ENCODE measurements at places on chromosomes 12 and 14.

DNA sequence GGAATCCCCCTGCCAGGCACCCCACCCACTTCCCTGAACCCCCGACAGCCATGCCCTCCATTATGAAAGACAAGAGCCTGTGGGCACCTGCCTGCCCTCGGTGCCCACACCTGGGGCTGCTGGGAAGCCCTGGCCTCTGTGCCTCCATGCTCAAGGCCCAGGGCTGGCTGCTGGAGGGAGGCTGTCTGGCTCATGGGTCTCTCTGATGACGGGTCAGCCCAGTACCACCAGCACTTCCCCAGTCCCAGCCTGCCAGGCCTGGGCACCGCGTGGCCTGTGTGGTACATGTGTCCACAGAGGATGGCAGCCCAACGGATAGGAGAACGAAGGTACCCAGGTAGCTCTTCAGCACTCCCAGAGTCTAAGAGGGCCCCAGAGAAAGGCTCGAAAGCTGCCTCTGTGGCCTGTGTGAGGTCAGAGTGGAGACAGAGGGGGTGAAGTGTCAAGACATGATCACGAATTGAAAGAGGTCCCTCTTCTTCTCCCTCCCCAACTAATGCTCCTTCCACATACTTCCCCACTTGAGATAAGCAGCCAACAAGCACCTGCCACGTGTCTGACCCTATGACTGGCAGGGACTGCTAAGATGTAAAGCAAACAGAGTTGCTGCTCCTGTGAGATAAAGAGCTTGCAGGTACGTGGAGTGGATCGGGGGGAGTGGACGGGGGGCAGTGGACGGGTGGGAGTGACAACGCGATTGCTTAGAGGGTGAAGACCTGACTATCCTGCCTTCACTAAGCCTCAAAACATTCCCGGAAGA lies 21.2 kb downstream of the FBLN5 start:
- DNase-seq = no peak

- no peak for DNase-seq
Observed at GRCh38 chr12:51833448-51834227, 14.9 kb downstream of the FIGNL2 start.

- no peak for DNase-seq
Observed at GRCh38 chr12:25675808-25676207, 122.7 kb upstream of the LMNTD1 start.

- DNase-seq = no peak
Observed at GRCh38 chr12:26162174-26162573, 33.2 kb upstream of the SSPN start.

- DNase-seq = no peak
Observed at GRCh38 chr14:33343016-33343415, 404.3 kb downstream of the NPAS3 start.

DNA sequence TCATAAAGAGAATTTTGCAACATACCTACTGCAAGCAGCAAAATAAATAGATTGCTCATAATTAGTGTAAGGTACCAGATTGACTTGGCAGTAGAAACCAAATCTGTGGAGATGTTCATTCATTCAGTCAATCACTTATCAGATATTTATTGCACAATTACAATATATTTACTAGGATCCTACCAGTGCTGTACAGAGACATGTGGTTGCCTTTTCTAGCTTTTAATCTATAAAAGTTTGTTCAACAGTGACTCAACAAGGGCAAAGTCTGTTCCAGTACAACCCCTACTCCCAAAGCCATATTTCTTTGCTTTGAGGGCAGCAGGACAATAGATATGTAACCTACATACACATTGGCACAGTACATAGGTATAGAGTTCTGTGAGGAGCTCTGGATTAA lies 27.3 kb downstream of the ABCD2 start:
- DNase-seq = no peak

- peak; percentile 68 for DNase-seq
Observed at GRCh38 chr12:4421590-4422031, 24.0 kb downstream of the FGF6 start.

GRCh38 chr12:57740656-57741412 lies 2.3 kb upstream of the AGAP2 start:
- no peak for DNase-seq

DNA sequence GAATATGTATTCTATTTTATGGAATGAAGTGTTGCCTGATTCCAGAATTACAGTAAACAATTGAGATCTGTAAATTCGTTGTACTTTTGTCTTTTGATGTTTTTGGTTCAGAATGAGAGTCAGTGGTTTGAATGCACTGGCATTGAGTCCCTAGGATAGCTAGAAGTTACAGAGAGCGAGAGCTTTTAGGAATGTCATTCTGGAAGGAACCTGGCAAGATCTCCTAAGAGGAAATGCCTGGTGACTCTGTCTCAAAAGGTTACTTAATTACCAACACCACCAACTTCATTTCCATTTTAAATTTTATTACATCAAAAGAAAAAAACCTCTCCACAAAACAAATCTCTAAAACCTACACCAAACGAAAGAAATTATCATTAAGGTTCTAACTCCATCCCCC lies 6.0 kb upstream of the CEBPE start:
- no peak for DNase-seq

DNA sequence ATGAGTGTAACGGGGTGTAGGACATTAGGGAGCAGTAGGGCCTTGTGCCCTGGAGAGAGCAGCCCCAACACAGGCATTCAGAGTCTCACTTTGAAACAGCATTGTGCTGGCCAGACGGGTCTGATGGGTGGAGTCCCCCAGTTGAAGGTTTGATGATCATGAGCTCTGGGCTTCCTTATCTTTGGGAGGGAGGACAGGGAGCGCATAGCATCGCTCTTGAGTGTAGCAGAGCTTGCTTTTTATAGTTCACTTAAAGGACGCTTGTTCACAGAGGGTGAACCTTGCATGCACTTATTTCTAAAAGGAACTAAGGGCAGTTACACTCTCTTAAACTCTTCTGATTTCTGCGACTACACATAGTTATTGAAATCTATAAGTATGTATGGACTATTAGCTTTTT lies 10.6 kb downstream of the KCNK13 start:
- no peak for DNase-seq

Data from tongue (tissue), 3 donors.